Activated CD4-positive, alpha-beta T cell treated with anti-CD3 and anti-CD28 coated beads, Interleukin-2, amount 50 U/mL, for 48 hours (primary cell): ENCODE measurements at places on chromosomes 4 and X.

GRCh38 chrX:111719426-111720210 lies 38.6 kb downstream of the ALG13 start:
- no peak for DNase-seq

GRCh38 chr4:157934151-157934550 lies 238.7 kb downstream of the GASK1B start:
- DNase-seq = no peak

- DNase-seq = no peak
Observed at GRCh38 chrX:20124964-20125363, 8.3 kb upstream of the MAP7D2 start.

- DNase-seq = no peak
Observed at GRCh38 chr4:8282134-8282641, 12.6 kb downstream of the HTRA3 start.

GRCh38 chr4:113540859-113541258 lies 220.7 kb downstream of the CAMK2D start:
- DNase-seq = peak; percentile 56

- DNase-seq = no peak
Observed at GRCh38 chr4:169256101-169256612, 14.6 kb downstream of the SH3RF1 start.

- DNase-seq = no peak
Observed at GRCh38 chr4:48138936-48139335, 4.9 kb upstream of the TXK start.

DNA sequence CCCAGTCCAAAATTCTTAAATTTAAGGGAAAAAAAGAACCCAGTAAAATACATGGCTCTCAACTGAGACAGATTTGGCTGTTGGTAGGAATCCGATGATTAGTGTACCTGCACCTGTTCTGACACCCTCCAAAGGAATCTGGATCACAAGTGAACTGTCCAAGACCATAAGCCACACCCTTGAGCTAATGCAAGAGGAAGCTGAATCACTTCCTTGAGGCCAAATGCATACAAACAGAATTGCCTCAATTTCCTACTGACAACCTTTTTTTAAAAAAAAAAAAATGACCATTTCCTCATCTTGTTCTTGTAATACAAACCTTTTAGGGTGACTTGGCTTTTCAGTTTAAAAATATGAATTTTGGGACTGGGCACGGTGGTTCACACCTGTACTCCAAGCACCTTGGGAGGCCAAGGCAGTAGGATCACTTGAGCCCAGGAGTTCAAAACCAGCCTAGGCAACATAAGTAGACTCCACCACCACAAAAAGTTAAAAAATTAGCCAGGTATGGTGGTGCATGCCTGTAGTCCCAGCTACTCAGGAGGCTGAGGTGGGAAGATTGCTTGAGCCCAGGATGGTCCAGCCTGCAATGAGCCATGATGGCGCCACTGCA lies 10.7 kb upstream of the FBXL5 start:
- no peak for DNase-seq

GRCh38 chr4:8726344-8726851 lies 133.8 kb downstream of the CPZ start:
- DNase-seq = no peak

GRCh38 chr4:72587334-72587733 lies 18.3 kb upstream of the ADAMTS3 start:
- DNase-seq = no peak

- no peak for DNase-seq
Observed at GRCh38 chr4:55013431-55013955, 111.9 kb downstream of the KDR start.

DNA sequence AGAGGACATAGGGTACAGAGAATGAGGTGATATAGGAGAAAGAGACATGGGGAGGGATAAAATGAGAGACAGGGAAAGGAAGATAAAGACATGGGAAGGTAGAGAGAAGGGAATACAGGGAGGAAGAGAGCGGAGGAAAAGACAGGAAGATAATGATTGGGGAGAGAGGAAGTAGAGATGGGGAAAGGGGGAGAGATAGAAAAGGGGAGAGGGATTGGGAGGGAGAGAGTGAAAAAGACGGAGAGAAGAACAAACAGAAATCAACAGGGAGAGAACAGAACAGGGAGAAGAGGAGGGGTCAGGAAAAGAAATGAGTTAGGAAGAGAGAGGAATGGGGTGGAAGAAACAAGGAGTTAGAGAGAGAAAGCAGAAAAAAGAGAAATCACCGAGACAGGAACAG lies 4.6 kb downstream of the GRIPAP1 start:
- DNase-seq = no peak

- no peak for DNase-seq
Observed at GRCh38 chr4:174935607-174936006, 17.4 kb downstream of the ADAM29 start.

DNA sequence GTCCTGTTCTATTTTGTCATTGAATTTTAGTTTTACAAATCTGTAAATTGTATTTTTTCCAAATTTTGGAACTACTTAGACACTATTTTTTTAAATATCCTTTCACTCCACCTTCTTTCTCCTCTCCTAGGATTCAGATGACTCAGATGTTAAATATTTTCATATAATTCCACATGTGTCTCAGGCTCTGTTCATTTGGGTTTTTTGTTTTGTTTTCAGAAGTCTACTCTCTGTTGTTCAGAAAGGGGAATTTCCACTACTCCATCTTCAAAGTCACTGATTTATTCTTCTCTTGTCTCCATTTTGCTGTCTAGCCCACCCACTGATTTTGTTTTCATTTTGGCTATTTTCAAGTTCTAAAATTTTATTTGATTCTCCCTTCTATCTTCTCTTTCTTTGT lies 264.0 kb upstream of the SLIT2 start:
- DNase-seq = no peak

GRCh38 chrX:22118161-22118830 lies 86.2 kb downstream of the PHEX start:
- DNase-seq = no peak

DNA sequence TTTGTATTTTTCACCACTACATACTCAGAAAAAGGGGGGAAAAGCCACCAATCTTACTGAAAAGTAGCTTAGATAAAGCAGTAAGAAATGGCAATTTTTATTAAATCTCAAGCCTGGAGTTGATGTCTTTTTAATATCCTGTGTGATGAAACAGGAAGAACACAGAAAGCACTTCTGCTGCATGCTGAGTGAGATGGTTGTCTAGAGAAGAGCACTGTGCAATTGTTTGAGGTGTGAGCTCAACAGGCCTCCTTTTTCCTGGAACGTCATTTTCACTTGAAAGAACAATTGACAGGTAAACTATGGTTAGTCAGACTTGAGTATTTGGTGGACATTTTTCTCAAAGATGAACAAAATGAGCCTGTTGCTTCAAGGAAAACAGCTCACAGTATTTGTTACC lies 73.9 kb downstream of the RTL5 start:
- no peak for DNase-seq

DNA sequence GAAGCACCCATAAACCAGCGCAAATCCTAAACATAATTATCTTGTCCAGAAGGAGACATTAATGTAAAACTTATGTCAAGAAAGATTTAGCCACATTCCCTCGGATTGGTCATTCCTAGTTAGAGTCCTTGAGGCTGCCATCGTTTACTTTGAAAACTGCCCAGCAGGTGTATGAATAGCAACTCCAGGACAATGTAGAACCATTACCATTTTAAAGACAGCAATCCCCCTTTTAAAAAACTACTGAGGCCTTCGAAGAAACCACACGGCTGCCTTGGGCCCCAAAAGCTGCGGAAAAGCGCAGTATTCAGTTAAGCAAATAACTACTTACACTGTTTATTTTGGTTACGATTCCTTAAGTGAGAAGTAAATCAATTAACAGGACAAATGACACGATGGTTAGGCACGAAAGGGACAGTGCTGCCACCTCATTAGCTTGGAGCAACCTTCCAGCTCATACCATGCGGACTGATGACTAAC lies 822 bp upstream of the SGMS2 start:
- DNase-seq = no peak

- no peak for DNase-seq
Observed at GRCh38 chrX:53678667-53679066, 7.9 kb downstream of the HUWE1 start.

DNA sequence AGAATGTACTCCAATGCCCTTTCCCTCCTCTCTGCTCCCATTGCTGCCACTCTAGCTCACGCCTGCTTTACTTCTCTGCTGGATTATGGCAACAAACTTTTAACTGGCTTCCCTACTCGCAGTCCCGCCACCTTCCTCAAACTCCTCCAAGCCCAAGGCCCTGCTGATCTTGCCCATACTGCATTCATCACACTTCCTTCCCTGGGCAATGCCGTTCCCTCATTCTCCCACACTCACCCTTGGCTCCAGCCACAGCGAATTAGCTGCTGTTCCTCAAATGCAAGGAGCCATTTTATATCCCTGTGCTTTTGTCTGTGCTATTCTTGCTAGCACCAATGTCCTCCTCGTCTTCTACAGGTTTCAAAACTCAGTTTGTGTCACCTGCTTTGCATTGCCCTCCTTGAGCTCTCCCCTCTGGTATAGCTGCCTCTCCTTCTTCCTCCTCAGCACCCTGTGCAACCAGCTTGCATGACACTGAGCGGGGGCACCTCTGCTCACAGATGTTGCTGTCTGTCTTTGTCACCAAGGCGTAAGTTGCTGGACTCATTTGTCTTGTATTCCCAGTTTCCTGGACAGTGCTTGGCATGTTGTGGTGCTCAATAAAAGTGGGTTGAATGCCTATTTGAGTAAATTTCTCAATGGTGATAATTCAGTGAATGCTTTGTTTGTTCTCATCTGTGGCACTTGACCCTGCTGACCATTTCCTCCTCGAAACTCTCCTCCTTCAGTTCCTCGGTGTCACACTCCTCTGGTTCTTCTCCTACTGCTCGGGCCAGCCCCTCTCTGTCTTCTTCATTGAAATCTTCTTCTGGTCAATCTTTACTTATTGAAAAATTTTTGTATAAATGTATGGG lies 22.4 kb upstream of the MGST2 start:
- DNase-seq = no peak

DNA sequence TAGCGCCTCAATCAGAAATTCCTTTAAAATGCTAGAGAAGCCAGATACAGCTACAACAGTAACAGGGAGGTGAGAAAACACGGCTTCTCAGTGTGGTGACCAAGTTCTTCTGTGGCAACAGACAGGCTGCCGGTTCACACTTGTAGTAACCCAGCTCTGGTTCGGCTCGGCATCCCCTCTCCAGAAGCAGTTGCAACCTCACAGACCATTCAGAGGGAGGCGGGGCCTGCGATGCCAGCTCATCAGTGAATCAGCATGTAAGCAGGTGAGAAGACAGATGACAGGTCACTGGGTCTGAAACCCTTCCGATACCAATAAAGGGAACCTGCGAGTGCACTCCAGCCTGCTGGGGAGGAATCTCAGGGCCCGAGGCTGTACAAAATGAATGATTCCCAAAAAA lies 251.0 kb downstream of the KCNIP4 start:
- DNase-seq = peak; percentile 0

DNA sequence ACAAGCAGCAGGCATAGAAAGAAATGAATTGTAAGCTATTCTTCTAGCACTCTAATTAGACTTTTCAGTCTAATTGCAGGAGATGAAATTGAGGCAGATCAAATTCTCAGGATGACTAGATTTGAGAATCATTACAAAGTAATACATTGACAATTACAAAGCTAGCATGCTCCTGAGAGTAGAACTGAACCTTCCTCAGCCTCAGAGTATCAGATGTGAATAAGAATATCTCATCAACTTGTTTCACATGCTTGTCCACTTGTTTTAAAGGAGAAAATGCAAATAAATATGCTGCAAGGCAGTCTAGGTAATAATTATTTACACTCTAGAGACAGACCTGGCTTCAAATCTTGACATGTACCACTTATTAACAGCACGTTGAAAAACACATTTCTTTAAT lies 491.0 kb upstream of the MAGEB2 start:
- DNase-seq = no peak

DNA sequence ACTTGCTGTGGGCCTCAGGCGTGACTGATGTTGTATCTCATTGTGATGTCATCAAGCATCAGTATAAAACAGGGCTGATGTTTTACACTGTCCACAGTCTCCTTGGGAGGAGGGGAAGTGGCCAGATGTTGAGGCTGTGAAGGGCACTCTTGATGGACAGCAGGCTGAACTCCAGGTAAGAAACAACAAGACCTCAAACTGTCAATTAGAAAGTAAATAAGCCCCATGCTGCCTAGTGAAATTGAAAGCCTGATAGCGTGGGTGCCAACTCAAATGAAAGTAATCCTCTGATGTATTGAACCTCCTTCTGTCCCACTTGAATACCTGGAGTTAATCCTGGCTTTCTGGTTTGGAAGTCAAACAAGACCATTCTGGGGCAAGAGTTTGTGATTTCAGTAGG lies 19.7 kb downstream of the VSIG1 start:
- DNase-seq = no peak

DNA sequence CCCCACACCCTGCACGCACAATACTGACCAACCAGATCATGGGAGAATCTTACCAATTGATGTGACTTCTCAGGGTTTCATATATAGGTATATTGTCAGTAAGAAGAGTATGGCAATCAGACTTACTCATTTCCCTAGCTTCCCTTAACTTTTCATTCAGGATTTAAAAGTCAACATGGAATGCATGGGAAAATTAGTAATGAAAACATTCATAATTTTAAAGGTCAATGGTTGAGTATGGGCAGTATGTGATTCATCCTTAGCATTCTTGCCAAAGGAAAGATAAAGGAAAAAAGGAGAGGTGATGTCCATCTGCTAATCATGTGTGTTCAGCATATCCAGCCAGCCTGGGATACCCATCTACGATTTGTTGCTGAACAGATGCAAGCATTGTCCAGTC lies 4.0 kb downstream of the DIPK2B start:
- DNase-seq = no peak

DNA sequence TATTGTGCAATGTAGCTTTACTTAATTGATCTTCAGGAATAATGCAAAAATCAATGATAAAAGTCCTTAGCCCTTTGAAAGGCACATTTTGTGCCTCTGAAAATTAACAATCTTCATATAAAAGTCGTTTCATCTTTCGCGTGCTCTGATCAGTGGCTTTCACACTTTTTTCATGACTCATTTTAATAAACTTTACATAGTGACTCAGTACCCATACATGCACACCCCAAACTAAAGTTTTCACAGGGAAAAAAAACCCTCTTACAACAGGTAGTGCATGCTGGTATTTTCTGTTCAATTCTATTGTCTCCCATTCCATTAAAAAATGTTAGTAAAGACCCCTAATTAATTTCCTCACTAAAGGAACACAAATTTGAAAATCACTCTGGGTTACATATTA lies 21.5 kb downstream of the RWDD4 start:
- DNase-seq = no peak

- no peak for DNase-seq
Observed at GRCh38 chrX:6770936-6771335, 236.0 kb upstream of the VCX3A start.

DNA sequence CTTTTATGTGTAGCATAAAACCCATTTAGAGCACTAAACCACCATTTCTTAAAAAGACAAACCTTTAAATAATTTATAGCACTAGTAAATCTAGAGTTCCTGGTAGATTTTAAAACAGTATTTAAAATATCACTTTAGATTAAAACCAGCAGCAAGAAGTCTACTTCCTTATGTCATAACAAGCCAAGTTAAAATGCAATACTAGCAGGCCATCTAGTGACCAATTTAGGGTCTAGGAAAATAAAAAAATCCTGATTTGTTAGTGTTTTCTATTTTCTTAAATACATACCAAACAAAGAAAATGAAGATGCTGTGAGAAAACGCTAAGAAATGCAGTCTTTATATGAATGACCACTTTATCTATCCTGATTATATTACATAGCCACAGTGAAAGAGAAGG lies 53.9 kb downstream of the PAPSS1 start:
- DNase-seq = no peak
